ENCODE measurements at places on chromosomes 3 and 15.

GRCh38 chr15:69042531-69042930 lies 28.0 kb downstream of the NOX5 start:
- no peak for DNase-seq

DNA sequence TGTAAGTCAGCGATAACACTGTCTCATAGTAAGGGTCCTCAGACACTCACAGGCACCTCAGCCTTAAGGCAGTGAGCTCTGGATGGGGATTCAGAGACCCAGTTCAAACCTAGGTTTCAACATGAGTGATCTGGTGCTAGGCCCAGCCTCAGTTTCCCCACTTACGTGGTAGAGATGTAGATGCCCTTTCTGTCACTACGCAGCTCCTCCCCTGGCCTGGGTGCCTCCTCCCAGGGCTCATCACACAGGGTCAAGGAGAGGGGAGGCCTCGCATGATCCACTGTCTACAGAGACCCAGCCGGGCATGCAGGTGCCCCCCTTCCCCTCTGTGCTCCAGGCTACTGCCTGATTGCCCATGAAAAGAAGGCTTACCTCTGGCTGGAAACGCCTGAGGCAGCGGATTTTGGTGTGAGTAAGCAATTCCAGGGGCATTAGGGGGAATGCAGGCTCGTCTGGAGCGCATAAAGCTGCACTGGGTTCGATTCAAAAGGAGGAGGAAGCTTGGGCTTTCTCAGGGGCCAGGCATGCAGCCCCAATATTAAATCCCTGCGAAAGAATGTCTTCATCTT lies 69.8 kb upstream of the ANKRD34C start:
- DNase-seq: no peak

DNA sequence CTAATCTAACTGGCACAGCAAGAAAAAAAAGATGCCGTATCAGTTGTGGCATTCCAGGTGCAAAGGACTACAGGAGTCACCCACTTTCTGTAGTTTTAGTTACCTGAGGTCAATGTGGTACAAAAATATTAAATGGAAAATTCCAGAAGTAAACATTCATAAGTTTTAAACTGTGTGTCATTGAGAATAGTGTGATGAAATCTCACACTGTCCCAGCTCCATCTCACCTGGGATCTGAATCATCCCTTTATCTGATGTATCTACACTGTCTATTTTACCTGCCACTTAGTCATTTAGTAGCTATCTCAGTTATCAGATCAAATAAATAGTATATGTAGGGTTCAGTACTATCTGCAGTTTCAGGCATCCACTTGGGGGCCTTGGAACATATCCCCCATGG lies 26.7 kb downstream of the GBE1 start:
- DNase-seq: no peak

DNA sequence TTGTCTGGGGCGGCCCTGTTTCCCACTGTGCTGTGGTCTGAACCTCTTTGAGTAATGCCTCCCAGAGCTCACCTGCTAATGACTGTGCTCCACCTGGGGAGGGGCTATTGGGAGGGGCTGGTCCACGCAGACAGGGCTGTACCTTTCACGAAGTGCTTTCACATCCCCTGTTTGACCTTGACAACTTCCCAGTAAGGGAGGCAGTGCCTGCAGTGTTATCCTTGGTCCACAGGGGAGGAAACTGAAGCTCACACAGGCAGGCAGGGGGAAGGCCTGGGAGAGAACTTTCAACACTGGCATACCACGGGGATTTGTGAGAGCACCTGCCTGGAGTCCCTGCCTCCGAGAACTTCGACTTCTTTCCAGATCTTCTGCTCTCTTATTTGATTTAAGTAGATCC lies 91.2 kb downstream of the CACNA1D start:
- DNase-seq: no peak

GRCh38 chr3:176988795-176989194 lies 208.5 kb downstream of the TBL1XR1 start:
- no peak for DNase-seq

DNA sequence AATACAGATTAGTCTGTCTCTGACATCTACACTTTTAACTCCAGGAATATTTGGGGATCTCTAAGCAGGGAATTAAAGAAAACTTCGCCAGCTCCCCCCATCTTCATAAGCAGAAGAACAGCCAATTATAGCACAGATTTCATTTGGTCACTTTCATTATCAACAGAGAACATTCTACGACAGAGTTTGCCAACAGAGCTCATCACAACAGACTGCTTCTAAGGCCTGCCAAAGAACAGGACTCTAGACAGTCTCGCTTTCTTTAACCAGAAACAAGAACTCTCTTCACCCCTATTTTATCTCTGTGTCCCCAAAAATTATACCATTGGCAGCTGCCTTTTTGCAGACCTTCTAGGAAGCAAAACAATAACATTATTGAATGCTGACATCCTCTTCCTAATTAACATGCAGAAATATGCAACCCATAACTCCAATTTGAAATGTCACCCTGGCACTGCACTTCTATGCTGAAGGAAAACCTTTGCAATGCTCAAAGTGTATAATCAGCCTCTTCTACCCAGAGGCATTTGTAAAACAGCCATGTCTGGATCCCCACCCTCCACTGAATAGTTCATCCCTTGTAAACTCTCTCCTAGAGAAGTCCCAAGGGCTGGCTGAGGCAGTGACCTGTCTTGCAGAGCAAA lies 552.8 kb downstream of the MAGI1 start:
- no peak for DNase-seq

- DNase-seq: no peak
Measured at GRCh38 chr15:77031376-77032050, 36.6 kb downstream of the PSTPIP1 start.

DNA sequence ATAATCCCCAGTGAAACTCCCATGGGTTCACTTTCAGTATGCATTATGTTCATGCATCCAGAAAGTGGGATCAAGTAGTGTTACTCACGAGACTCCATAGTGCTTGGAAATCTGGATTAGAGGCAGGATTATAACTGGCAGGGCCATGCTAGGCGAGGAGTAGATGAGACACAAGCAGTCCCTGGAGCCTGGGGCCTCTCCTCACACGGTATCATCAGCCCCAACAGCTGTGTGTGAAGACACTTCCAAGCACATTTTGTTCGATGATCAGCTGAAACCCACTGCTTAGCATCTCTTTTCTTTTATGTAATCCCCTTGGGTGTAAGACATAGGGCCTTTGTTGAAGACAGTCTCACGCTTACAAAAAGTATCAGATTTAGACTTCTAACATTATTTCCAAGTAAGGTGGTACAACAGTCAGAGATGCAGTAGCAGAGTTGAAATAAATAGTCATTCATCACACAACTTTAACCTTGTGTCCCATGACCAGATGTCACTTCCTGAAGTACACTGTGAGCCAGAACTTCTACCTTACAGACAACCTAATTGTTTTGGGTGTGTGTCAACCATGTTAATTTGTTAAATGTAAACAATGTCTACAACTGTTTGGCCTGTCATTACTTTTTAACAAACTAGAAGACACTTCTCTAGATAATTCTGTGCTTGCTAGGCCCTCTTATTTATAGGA lies 116.9 kb downstream of the GADL1 start:
- no peak for DNase-seq

DNA sequence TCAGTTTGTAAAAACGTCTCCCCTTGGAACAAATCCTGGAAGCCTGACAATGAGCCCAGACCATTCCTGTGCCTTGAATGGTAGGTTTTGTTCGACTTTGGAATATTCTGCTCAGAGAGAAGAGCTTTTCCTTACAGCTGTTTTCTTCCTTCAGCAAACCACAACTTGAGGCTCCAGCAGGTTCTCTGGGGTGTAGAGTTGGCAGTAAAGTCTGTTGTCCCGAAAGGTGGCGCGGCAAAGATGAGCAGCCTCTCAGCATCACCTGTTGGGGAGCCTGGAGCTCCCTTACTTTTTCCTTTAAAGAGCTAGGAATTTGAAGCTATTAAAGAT lies 65.4 kb downstream of the BOC start:
- DNase-seq: no peak

DNA sequence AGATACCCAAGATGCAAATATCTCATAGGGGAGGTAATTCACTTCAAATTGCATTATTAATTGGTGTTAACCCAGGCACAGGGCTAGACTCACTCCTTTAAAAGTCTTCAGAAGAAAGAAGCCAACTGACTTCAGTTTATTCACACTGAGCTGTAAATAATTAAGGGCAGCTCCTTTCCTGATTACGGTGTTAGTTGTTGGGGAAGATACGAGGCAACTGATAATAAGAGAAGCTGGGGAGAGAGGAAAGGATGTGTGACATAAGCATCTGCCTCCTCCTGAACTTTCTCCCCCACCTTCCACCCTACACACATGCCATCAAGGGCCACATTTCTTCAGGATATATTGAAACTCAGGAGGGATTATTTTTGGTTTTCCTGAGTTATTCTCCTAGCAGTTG lies 47.5 kb downstream of the ADGRG7 start:
- DNase-seq: no peak

- no peak for DNase-seq
Measured at GRCh38 chr3:112639455-112640225, 1.3 kb downstream of the CCDC80 start.

GRCh38 chr3:54771050-54771449 lies 156.8 kb downstream of the LRTM1 start:
- DNase-seq: no peak

DNA sequence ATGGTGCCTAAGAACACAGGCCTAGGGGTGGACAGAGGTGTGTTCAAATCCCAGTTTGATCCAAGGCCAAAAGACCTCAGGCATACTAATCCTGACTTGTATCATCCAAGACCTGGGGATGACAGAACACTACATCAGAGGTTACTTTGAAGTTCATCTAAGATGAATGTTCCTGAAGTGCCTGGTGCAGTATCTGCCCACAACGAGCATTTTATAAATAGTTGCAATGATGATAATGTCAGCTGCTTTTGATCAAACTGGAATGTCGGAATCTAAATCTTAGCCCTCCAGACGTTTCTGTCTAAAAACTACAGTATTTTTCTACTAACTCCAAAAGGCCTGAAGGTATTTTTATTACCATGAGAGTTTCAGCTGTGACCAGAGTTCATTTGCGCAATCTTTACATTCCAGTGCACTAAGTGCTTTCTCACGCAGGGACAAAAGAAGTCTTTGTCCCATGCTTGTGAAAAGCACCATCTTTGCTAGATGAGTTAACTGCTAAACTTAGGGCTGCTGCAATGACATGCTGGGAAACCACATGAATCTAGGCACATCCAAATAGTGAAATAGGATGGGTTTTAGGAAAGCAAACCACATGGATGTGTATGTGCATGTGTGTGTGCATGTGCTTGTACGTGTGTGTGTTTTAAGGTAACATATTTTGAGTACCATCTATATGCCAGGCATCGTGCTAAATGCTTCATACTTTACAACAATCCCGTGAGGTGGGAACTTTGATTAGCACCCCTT lies 18.1 kb downstream of the ANXA2 start:
- peak; percentile 95 for DNase-seq

- no peak for DNase-seq
Measured at GRCh38 chr3:149363053-149363452, 14.4 kb downstream of the TM4SF1 start.

DNA sequence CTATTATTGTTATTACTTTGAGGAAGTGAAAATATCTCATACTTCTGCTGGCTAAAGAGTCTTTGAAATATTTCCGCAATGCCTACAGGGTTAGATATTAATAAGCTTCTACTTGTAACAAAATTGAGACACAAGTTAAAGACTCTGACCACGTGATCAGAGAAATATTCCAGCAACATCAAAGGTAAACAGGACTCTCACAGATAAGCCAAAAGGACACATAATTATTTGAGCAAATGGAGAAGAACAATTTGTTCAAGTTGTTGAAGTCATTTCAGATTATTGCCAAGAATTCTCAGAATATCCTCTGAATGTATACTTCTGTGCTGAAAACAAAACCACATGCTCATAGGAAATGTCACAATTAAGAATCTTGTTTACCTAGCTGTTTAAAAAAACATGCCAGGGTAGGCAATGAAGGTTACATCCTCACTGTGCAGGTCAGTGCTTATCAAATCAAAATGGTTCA lies 225.8 kb upstream of the ALCAM start:
- DNase-seq: no peak

DNA sequence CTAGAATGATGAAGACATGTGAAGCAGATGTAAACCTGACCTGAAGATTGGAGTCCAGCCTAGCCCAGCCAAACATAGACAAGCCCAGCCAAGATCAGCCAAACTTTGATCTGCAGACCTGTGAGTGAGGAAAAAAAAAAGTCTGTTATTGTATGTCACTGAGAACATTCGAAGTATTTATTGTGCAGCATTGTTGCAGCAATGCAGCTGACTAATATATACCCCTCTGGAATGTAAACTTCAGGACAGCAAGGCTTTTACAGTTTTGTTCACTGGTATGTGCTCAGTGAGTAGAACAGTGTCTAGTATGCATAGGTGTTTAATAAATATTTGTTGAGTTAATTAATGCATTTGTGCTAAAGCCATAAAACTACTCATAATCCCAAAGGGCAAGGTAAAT lies 23.4 kb downstream of the TMEM202 start:
- DNase-seq: no peak

GRCh38 chr3:111210003-111210711 lies 138.5 kb downstream of the NECTIN3 start:
- no peak for DNase-seq

GRCh38 chr3:76065964-76066363 lies 280.6 kb upstream of the ZNF717 start:
- no peak for DNase-seq

DNA sequence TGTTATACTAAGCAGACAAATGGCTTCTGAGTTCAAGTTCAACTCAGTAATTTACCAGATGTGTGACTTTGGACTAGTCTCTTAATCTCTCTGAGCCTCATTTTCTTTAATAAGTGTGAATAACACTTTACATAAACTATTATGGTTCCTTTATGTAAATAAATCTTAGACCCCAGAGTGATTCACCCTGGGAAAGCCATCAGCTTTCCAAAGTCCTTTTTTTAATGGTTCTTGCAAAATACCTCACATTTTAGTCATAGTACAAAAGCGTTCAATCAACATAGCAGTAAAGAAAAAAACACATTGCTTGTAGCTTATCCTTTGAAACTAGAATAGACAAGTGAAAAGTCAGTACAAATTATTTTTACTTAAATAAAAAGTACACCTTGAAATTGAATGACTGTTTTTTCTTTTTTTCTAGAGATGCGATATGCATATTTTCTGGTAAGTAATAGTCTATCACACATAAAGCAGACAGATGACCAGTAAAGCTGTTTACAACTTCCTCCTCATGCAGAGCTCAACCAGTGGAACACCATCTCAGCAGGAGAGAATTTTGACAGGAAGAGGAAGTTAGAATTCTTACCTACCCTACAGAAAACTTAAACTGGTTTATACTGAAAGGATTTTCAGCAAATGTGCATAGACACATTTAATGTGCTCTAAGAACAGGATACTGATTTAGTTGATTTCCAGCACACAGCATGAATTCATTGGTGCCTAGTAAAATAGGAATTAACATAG lies 123.0 kb upstream of the AGBL1 start:
- DNase-seq: no peak

All from SJSA1 (cell line).